ENCODE measurements at places on chromosomes 5 and 9. TPM values are rescaled to one million over a fixed set of nuclear protein-coding genes. Genes with fewer than 3 reads are reported as not detected.

DNA sequence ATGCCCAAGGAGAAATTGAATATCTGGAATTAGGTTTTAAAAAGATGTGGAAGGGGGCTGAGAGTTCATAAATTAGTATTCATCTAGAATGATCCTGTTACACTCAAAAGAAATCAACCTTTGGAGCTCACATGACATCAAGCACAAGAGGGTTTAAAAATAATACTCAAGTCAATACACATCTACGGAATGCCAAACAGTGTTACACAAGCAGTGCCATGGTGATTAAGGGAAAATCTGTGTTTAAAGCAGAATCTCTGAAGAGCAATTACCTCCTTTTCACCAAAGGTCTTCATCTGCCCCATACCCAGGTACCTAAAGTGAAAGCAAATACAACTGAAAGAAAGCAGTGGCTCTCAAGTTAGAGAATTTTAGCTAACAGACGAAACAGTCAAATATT lies 261.6 kb downstream of the NFIB start:
- H3K27ac ChIP-seq: no peak overlapping the region
- no peak overlapping the region for H3K4me3 ChIP-seq
- peaks cover 9% of the 10 kb centered on the region for H3K4me1 ChIP-seq
- H3K36me3 ChIP-seq: no peaks in the 10 kb centered on the region
- no peaks in the 10 kb centered on the region for H3K27me3 ChIP-seq

DNA sequence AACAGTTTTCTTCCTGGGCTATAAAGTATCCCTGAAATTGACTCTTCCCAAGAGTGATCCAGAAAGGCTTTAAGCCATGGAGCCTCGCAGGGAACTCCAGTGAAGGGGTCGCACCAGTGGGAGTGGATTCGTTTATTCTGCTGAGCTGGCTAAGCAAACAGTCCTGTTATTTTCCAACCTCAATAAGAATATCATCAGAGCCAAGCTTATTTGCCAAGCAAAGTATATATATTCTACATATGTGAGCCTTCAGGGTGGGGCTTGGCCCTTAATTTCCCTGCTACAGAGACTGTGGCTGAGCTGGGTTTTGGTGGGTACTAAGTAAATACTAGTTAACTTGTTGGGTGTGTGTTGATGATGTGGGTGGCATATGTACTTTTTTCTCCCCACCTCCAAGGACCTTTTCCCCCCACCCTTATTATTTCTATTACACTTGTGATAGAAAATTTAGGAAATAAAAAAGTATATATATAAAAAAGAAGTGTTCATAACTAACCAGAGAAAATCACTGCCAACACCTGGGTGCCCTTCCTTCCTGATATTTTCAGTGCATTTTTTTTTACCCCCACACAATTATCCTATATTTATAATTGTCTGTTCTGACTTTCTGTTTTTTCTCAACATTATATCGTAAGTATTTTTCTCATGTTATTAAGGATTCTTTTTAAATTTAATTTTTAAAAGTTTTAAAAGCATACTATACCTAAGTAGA lies 5.3 kb downstream of the GSN start:
- H3K36me3 ChIP-seq: no peaks in the 10 kb centered on the region
- DNase-seq: no peak
- H3K27me3 ChIP-seq: no peaks in the 10 kb centered on the region
- no peak overlapping the region for H3K4me3 ChIP-seq

DNA sequence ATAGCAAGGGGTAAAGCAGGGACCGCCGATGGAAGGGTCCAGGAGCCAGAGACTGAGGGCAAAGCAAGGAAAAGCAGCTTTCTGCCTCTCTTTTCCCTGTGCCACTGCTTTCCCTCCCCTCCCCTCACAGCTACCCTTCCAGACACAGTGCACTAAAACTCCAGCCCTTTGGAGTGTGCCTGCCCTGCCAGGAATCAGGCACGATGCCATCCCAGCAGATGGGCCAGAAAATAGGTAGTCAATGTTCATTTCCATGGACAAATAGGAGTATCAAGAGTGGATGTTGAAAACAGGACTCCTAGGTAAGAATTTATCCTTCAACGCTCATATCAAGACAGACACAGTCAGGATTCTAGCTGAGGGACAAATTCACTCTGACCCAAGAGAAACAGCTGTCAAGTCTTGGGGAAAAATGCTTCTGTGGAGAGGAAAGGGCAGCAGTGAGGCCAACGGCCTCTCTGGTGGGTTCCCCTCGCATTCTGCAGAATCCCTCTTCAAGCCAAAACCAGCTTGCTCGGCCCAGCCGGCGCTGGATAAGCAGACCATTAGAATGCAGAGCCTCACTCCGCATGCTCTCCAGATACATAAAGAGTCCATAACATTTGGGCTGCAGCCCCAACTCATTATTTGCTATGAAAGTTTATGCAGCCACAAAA lies 138.0 kb downstream of the CAAP1 start:
- no peak overlapping the region for H3K4me3 ChIP-seq
- no peaks in the 10 kb centered on the region for H3K36me3 ChIP-seq
- no peak overlapping the region for H3K27ac ChIP-seq

- no peak overlapping the region for H3K27ac ChIP-seq
- no peaks in the 10 kb centered on the region for H3K36me3 ChIP-seq
- no peaks in the 10 kb centered on the region for H3K4me1 ChIP-seq
- no peaks in the 10 kb centered on the region for H3K27me3 ChIP-seq
- no peak for DNase-seq
Measured at GRCh38 chr9:113837334-113837733, 38.8 kb upstream of the ZNF618 start.

DNA sequence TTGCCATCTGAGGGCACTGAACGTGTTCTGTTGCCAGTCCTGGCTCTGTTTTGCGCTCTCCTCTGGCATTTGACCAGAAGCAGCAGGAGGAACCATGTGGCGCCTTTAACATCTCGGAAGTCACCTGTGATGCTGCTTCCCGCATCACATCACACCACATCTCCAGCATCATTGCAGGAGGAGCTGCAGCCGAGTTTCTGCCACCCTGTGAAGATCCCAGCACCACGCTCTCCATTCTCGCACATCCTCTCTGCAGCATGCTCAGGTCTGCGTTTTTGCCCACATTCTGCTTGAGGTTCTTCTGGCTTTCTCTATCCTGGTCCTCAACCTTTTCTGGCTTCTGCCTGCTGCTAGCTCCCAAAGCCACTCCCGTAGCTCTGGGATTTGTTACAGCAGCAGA lies 11.0 kb upstream of the IRX4 start:
- H3K27me3 ChIP-seq: no peaks in the 10 kb centered on the region
- no peak overlapping the region for H3K4me3 ChIP-seq
- DNase-seq: no peak

- DNase-seq: no peak
- H3K36me3 ChIP-seq: peaks cover 6% of the 10 kb centered on the region
- no peaks in the 10 kb centered on the region for H3K27me3 ChIP-seq
- no peaks in the 10 kb centered on the region for H3K4me1 ChIP-seq
- no peak overlapping the region for H3K4me3 ChIP-seq
- no peak overlapping the region for H3K27ac ChIP-seq
Measured at GRCh38 chr9:15482146-15482545, 28.6 kb downstream of the PSIP1 start.

- H3K27me3 ChIP-seq: no peaks in the 10 kb centered on the region
- no peak for DNase-seq
- H3K36me3 ChIP-seq: no peaks in the 10 kb centered on the region
Measured at GRCh38 chr9:20380546-20380945, 241.8 kb downstream of the MLLT3 start.

GRCh38 chr9:110106661-110107060 lies 101.3 kb downstream of the C9orf152 start:
- no peak for DNase-seq
- H3K27me3 ChIP-seq: no peaks in the 10 kb centered on the region
- H3K4me3 ChIP-seq: no peak overlapping the region
- peaks cover 50% of the 10 kb centered on the region for H3K4me1 ChIP-seq
- no peaks in the 10 kb centered on the region for H3K36me3 ChIP-seq
- no peak overlapping the region for H3K27ac ChIP-seq

GRCh38 chr9:94065535-94065961 lies 18.7 kb upstream of the PTPDC1 start:
- no peak overlapping the region for H3K4me3 ChIP-seq
- no peaks in the 10 kb centered on the region for H3K27me3 ChIP-seq
- H3K4me1 ChIP-seq: no peaks in the 10 kb centered on the region
- H3K36me3 ChIP-seq: peaks cover 7% of the 10 kb centered on the region

- no peak for DNase-seq
- H3K4me3 ChIP-seq: no peak overlapping the region
- no peaks in the 10 kb centered on the region for H3K27me3 ChIP-seq
- H3K4me1 ChIP-seq: no peaks in the 10 kb centered on the region
Measured at GRCh38 chr5:59609501-59610265, 283.8 kb downstream of the PDE4D start.

DNA sequence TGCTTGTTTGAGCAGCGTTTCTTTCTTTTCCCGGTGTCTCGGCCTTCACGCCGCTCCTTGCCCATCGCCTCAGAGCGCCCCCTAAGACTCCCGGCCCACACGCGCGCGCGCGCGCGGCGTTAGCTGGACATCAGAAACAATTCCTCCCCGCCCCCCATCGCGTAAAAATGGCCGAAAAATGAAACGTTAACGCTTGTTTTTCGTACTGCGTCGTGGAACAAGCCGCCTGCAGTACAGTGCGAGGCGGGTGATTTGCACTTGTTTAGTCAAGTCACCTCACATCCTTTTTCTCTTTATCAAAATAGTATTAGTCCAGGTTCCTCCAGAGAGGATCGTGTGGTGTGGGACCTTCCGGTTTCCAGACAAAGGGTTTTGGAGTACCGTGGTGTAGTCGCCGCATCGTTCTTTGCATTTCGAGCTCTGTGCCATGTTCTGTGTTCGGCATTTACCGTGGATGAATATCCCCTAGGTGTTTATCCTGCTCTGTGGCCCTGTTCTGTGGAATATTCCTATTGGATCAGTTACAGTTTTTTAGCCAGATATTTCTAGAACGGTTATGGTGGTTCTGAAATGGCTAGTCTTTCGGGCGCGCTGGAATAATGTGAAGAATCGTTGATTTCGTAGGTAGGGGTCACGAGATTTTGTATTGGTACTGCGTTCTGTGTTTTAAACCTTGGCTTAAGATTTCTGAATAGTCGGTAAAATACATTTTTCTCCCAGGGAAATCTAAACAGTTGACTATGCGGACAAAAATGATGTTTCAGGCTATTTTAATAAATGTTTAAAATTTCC lies 1.0 kb downstream of the MATR3 start:
- peak; percentile 70 for DNase-seq
- no peaks in the 10 kb centered on the region for H3K36me3 ChIP-seq
- peak overlapping the region; percentile 93 for H3K27ac ChIP-seq
- no peaks in the 10 kb centered on the region for H3K4me1 ChIP-seq

DNA sequence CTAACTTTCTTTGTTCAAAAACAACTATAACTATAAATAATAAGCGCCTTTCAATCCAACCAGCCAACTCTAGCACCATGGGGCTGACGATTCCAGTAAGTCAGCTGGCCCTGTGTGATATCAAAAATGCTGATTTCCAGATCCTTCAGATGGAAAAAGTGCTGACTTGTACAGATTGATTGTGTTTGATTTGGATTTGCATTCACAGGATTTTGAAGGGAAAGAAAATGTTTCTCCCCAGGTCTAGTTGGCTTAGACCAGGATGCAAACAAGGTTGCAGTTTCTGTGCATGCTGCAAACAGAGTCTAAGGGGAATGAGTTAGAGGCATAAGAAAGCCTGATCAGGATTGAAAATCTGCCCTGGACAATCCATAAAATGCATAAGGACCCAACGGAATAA lies 68.9 kb downstream of the SLC1A3 start:
- peaks cover 24% of the 10 kb centered on the region for H3K36me3 ChIP-seq
- no peak for DNase-seq

- no peak overlapping the region for H3K27ac ChIP-seq
- H3K27me3 ChIP-seq: no peaks in the 10 kb centered on the region
- H3K4me1 ChIP-seq: peaks cover 13% of the 10 kb centered on the region
- DNase-seq: no peak
- H3K4me3 ChIP-seq: no peak overlapping the region
- H3K36me3 ChIP-seq: no peaks in the 10 kb centered on the region
Measured at GRCh38 chr5:39544941-39545340, 120.2 kb upstream of the DAB2 start.

GRCh38 chr5:102815540-102816332 lies 60.6 kb downstream of the PAM start:
- DNase-seq: no peak
- H3K27me3 ChIP-seq: no peaks in the 10 kb centered on the region
- H3K4me3 ChIP-seq: no peak overlapping the region
- H3K4me1 ChIP-seq: peaks cover 38% of the 10 kb centered on the region

DNA sequence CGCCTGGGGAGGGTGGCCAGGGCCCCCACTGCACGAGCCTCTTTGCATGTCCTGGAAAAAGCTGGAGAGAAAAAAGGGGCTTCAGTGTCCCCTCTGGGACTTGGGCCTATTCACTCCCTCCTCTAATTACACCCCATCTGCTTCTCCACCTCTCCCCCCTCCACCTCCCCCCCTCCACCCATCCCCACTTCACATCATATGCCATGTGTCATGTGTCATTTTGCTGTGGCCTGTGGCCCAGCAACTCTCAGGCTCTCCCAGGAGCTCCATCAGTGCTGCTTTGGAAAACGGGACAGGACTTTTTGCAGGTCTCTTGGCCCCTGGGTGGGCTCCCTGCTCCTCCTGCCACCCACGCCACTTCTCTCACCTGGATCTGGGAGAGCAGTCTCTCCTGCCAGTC lies 68.7 kb downstream of the NTNG2 start:
- no peak overlapping the region for H3K27ac ChIP-seq
- H3K36me3 ChIP-seq: no peaks in the 10 kb centered on the region
- no peaks in the 10 kb centered on the region for H3K4me1 ChIP-seq
- no peaks in the 10 kb centered on the region for H3K27me3 ChIP-seq

The FIBCD1 gene
- 4.6 TPM for total RNA-seq

The MORN5 gene
- total RNA-seq: not detected

The SEMA5A gene
- 26.2 TPM for total RNA-seq

The KIF20A gene
- 0.12 TPM for total RNA-seq

The ADRA1B gene
- 3.4 TPM for total RNA-seq

Measured in right atrium auricular region (tissue), 2 donors.